ENCODE measurements at places on chromosomes 3 and 15. TPM values are rescaled to one million over a fixed set of nuclear protein-coding genes. Genes with fewer than 3 reads are reported as not detected.

- no peak overlapping the region for H3K4me3 ChIP-seq
- H3K27me3 ChIP-seq, result no peaks in the 10 kb centered on the region
- no peak overlapping the region for H3K27ac ChIP-seq
Observed at GRCh38 chr3:115862099-115862498, 238.8 kb downstream of the GAP43 start.

GRCh38 chr15:37394402-37395099, 294.2 kb upstream of the MEIS2 start:
- no peak overlapping the region for H3K4me3 ChIP-seq
- H3K4me1 ChIP-seq, result no peaks in the 10 kb centered on the region
- no peaks in the 10 kb centered on the region for H3K36me3 ChIP-seq
- no peak overlapping the region for H3K27ac ChIP-seq
- no peaks in the 10 kb centered on the region for H3K27me3 ChIP-seq

The JMJD7 gene
- total RNA-seq, result 6.4 TPM

The RASGRF1 gene
- not detected for total RNA-seq

GRCh38 chr3:135970506-135971116, 5.1 kb downstream of the PPP2R3A start:
- no peak overlapping the region for H3K4me3 ChIP-seq
- DNase-seq, result no peak
- peaks cover 31% of the 10 kb centered on the region for H3K4me1 ChIP-seq
- no peaks in the 10 kb centered on the region for H3K36me3 ChIP-seq
- H3K27ac ChIP-seq, result no peak overlapping the region
- no peaks in the 10 kb centered on the region for H3K27me3 ChIP-seq

- no peaks in the 10 kb centered on the region for H3K4me1 ChIP-seq
- no peak for DNase-seq
- no peak overlapping the region for H3K4me3 ChIP-seq
- H3K36me3 ChIP-seq, result no peaks in the 10 kb centered on the region
Observed at GRCh38 chr3:45280232-45280631, 54.1 kb upstream of the TMEM158 start.

DNA sequence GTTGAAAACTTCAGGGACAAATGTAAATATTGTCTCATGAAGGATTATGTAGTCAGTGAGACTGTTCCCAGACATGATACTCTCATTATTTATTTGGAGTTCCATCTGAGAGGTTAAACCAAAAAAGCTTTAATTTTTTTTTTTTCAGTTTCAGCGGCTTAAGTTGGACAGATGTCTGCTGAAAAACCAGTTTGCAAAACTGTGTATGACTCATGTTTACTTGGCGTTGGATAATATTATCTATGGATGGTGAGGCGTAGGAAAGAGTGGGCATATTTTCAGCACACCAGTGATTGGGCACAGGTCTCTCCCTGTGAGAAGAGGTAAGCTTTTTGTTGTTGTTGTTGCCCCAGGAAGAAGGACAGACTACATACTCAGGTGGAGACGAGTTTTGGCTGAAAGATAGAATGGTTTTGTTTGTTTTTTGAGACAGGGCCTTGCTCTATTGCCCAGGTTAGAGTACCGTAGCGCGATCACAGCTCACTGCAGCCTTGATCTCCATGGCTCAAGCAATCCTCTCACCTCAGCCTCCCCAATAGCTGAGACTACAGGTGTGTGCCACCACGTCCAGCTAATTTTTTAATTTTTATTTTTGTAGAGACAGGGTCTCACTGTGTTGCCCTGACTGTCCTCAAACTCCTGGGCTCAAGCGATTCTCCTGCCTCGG, 16.4 kb upstream of the ANXA2 start:
- no peaks in the 10 kb centered on the region for H3K36me3 ChIP-seq
- DNase-seq, result no peak
- H3K4me3 ChIP-seq, result no peak overlapping the region
- no peaks in the 10 kb centered on the region for H3K4me1 ChIP-seq

DNA sequence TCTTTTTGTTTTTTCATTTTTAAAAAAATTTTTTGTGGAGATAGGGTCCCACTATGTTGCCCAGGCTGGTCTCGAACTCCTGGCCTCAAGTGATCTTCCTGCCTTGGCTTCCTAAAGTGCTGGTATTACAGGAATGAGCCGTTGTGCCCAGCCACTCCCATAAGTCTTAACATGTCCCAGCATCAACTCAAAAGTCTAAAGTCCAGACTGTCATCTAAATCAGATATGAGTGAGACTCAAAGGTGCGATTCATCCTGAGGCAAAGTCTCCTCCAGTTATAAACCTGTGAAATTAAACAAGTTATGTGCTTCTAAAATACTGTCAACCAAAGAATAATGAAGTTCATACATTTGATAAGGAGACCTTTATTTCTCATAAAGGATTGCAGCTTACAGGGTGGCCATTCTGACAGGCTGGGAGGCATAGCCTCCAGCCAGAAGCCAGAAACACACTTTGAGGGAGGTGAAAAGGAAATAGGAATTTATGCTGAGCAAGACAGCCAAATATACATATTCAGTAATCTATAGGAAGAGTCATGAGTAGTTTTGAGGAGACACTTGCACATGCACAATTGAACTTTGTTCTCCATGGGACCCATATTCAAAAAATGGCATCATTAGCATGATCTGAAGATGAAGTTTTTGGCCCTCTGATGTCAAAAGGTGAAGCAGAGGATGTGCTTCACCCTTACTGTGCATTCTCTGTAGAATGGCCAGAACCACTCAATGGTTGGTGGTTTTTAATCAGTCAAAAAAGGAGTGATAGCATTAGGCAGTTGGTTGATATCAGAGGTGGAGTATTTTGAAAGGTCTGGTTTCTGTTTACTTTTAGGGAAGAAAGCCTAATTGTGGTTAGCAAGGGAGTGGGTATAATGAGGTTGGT, 11.0 kb upstream of the ZNF662 start:
- H3K27ac ChIP-seq, result no peak overlapping the region
- H3K4me1 ChIP-seq, result no peaks in the 10 kb centered on the region
- H3K4me3 ChIP-seq, result no peak overlapping the region
- no peaks in the 10 kb centered on the region for H3K36me3 ChIP-seq

The CEP63 gene
- 27.8 TPM for total RNA-seq

DNA sequence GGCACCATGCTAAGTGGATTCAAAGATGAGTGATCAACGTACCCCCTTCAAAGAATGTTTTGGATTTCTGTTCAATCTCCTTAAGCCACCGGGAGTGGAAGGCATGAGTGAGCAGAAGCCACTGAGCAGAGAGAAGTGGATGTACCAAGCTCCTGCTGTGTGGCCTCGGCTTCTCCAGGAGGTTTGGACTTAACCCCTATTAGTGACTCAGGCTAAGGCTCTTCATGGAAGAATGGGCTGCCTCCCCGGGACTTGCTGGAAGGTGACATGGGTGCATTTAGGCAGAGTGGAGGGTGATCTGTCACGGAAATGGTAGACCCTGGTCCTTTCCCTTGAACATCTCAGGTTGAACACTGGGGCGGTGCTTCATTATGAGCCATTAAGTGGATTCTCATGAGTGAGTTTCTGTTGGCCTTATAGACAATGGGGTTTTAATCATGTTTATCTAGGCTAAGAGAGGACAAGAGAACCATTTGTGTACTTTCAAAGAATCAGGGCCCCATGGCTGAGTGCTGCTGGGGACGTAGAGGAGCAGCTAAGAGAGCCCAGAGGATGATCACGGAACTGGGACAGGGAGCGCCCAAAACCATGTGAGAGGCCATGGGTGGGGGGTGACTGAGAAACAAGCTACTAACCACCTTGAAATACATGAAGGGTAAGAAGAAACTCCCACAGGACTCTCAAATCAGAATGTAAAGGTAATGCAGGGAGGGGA, 62.2 kb downstream of the HES1 start:
- H3K4me3 ChIP-seq, result no peak overlapping the region
- H3K4me1 ChIP-seq, result peaks cover 11% of the 10 kb centered on the region
- no peak overlapping the region for H3K27ac ChIP-seq
- no peaks in the 10 kb centered on the region for H3K27me3 ChIP-seq
- H3K36me3 ChIP-seq, result no peaks in the 10 kb centered on the region
- no peak for DNase-seq

DNA sequence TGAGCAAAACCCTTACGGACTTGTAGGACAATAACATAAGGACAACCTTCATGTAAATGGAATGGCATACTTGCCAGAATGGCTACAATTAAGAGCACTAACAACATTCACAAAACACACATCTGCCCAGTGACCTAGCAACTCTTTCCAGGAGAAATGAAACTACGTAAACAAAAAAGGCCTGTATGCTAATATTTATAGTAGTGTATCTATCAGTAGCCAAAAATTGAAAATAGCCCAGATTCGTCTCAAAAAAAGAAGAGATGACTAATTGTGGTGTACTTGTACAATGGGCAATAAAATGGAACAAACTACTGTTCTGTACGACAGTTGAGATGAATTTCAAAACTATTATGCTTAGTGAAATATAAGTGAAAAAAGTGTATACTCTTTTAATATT, 38.4 kb downstream of the CMC1 start:
- no peak overlapping the region for H3K4me3 ChIP-seq
- H3K27me3 ChIP-seq, result no peaks in the 10 kb centered on the region
- no peak overlapping the region for H3K27ac ChIP-seq
- no peak for DNase-seq
- no peaks in the 10 kb centered on the region for H3K36me3 ChIP-seq

DNA sequence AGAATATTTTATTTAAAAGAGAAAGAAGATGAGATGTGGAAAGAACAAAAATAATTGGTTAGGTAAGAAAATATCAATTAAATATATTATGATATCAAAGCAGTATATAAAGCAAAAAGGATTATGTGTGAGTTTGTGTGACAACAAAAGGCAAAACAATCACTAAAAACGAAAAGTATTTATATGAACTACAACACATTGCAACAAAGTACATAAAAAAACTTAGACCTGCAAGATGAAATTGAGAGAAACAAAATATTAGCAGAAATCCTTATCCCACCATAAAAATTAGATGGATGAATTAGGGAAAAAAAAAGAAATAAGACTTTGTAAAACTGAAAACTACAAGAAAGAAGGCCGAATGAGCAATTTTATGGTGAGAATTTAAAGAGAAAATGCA, 27.3 kb upstream of the IGF1R start:
- DNase-seq, result no peak
- peaks cover 4% of the 10 kb centered on the region for H3K27me3 ChIP-seq
- no peaks in the 10 kb centered on the region for H3K4me1 ChIP-seq
- no peak overlapping the region for H3K27ac ChIP-seq

- H3K36me3 ChIP-seq, result no peaks in the 10 kb centered on the region
- H3K27me3 ChIP-seq, result no peaks in the 10 kb centered on the region
- DNase-seq, result no peak
- no peak overlapping the region for H3K4me3 ChIP-seq
- peaks cover 40% of the 10 kb centered on the region for H3K4me1 ChIP-seq
Observed at GRCh38 chr3:64667138-64667537, 20.7 kb downstream of the ADAMTS9 start.

GRCh38 chr3:55704521-55704920, 217.4 kb upstream of the WNT5A start:
- no peak overlapping the region for H3K27ac ChIP-seq
- peaks cover 1% of the 10 kb centered on the region for H3K4me1 ChIP-seq
- no peak overlapping the region for H3K4me3 ChIP-seq
- H3K36me3 ChIP-seq, result no peaks in the 10 kb centered on the region

GRCh38 chr3:178684881-178685590, 148.8 kb downstream of the KCNMB2 start:
- no peaks in the 10 kb centered on the region for H3K36me3 ChIP-seq
- H3K27ac ChIP-seq, result no peak overlapping the region
- H3K4me1 ChIP-seq, result peaks cover 4% of the 10 kb centered on the region
- H3K27me3 ChIP-seq, result no peaks in the 10 kb centered on the region

DNA sequence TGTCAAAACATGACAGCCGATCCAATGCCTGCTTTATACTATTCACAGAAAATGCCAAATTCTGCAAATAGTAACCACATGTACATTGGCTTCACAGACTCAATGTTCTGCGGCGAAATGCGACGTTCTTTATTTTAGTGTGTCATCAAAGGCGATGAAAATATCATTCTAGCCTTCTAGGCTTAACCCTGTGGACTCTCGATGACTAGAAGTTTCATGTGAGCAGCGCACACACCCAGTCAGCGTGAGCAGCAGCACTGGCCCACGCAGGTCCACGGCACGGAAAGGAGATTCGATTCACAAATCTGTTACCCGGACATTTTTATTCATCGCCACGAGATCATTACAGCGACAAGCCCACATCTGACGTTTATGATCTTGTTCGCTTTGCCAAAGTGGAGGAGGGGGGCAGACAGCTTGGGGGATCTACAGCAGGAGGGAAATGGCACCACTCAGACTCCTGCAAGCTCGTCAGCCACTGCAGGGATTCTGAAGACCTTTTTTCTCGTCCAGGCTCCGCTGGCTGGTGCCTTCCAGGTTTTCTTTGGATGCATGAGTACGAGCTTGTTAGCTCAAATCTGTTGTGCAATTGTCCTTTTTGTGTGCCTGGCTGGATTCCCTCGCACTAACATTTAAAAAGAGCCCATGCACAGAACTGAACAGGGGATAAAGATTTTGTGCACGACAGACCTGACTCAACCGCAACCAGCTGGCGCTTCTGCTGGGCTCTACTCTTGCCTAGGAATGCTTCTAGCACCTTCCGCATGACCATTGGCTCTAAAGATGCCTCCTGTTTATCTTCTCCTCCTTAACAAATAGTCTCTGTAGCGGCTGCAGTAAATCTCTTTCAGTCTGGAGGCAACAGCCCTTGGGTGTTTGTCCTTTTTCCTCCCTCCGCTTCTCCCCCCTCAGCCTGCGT, 938.4 kb downstream of the MCTP2 start:
- H3K27me3 ChIP-seq, result no peaks in the 10 kb centered on the region
- DNase-seq, result peak; percentile 60
- H3K27ac ChIP-seq, result no peak overlapping the region
- no peak overlapping the region for H3K4me3 ChIP-seq
- no peaks in the 10 kb centered on the region for H3K4me1 ChIP-seq

GRCh38 chr15:52788099-52788986, 1.8 kb downstream of the ONECUT1 start:
- DNase-seq, result no peak
- H3K27ac ChIP-seq, result no peak overlapping the region
- peaks cover 57% of the 10 kb centered on the region for H3K27me3 ChIP-seq

- H3K27me3 ChIP-seq, result no peaks in the 10 kb centered on the region
- no peaks in the 10 kb centered on the region for H3K36me3 ChIP-seq
- DNase-seq, result peak; percentile 83
Observed at GRCh38 chr15:88982304-88982945, 69.2 kb upstream of the MFGE8 start.

GRCh38 chr3:108381529-108382140, 85.3 kb downstream of the HHLA2 start:
- no peak overlapping the region for H3K27ac ChIP-seq
- H3K36me3 ChIP-seq, result no peaks in the 10 kb centered on the region
- H3K4me1 ChIP-seq, result no peaks in the 10 kb centered on the region
- H3K27me3 ChIP-seq, result no peaks in the 10 kb centered on the region
- DNase-seq, result no peak
- H3K4me3 ChIP-seq, result no peak overlapping the region

DNA sequence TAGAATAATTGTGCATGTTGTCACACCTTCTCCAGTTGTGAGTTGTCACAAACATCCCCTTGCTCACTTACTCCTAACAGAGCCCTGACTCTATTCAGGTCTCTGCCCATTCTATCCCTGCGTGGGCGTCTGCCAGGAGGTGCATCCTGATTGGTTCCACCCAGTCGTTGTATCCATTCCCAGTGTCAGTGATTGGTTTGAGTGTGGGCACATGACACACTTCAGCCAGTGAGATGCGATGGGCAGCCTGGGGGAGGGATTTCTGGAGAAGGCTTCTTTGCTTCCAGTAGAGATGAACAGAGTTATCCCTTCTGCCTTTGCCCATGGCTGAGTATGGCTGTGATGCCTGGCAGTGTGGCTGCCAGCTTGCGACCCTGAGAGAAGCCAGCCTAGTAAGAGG, 18.7 kb downstream of the PXYLP1 start:
- no peaks in the 10 kb centered on the region for H3K36me3 ChIP-seq
- no peak for DNase-seq
- H3K4me1 ChIP-seq, result peaks cover 12% of the 10 kb centered on the region
- H3K27me3 ChIP-seq, result no peaks in the 10 kb centered on the region
- no peak overlapping the region for H3K27ac ChIP-seq

The STRC gene
- not detected for total RNA-seq
